ENCODE measurements at places on chromosomes 4 and X.

GRCh38 chr4:77765720-77766119 lies 53.4 kb downstream of the CNOT6L start:
- DNase-seq: no peak

DNA sequence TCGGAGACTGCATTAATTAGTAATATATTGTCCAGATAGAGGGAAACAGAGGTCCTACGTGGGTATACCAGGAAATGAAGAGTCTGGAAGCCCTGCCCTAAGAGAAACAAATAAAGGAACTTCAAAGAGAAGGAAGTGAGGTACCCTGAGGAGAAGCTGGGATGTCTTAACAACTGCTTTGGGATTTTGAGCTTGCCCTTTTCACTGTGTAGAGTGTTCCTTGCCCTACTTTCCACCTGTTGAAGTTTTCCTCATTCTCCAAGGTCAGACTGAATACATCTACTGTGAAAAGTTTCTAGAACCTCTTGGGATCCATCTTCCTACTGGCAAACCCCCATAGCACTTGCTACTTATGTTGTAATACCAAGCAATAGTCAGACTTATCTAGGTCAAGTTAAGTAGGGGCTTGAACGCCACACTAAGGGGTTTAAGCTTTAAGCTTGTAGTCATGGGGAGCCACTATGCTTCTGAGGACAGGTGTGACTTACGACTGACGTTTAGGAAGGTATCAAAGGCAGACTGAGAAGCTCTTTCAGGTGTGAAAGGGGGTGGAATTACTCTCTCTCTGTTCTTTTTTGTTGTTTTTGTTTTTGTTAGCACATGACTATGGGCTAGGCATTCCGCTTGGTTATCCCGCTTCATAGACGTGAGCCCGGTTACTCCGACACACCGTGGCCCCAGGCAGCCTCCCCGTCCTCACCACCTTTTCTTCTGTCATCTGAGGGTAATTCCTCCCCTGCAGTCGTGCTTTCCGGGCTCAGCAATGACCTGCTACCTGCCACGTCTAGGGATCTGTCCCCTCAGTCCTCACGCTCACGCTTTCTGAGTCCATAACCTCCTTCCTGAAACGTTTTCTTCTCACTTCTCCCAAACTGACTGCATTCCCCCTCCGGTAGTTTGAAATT lies 959 bp upstream of the REST start:
- peak; percentile 33 for DNase-seq

GRCh38 chr4:42492962-42493361 lies 95.7 kb downstream of the SHISA3 start:
- DNase-seq: no peak

GRCh38 chr4:180909279-180909678 lies 1333.9 kb upstream of the TENM3 start:
- DNase-seq: no peak

- no peak for DNase-seq
These were observed 97.3 kb downstream of the SHROOM4 start for GRCh38 chrX:50716706-50717105.

DNA sequence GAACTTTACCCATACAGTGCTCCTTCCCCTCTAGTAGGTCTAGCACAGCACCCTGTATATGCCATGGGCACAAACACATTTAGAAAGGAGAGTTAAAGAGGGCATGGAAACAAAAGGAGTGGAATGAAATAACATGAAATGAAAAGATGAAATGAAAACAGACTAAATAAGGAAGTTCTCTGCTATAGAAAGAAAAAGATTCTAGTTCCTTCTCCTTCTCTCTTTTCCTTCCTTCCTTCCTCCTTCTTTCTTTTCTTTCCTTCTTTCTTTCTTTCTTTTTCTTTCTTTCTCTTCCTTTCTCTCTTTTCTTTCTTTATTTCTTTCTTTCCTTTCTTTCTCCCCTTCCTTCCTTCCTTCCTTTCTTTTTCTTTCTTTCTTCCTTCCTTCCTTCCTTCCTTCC lies 2197.4 kb downstream of the PCDH7 start:
- no peak for DNase-seq

- DNase-seq: no peak
These were observed 215.0 kb downstream of the IL15 start for GRCh38 chr4:141851246-141851891.

- no peak for DNase-seq
These were observed 69.2 kb downstream of the BLTP1 start for GRCh38 chr4:122221322-122221721.

DNA sequence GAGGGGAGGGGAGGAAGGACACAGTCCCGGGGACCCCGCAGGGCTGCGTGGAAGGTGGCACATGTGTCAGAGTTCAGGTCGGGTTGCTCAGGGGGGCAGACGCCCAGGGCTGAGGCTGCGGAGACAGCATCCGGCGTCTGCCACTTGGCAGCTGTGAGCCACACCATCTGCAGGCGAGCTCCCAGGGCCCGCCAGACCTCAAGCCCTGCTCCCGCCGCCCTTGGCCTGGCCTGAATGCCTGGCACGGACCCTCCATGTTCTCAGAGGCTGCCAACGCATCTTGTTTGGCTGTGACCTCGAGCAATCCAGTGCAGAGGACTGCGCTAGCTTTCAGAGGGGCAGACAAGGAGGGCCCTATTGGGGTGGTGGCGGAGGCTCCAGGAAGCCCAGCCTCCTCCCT lies 5.1 kb downstream of the BGN start:
- no peak for DNase-seq

- no peak for DNase-seq
These were observed 61.8 kb upstream of the COX18 start for GRCh38 chr4:73131281-73131680.

- no peak for DNase-seq
These were observed 405.3 kb upstream of the EDA2R start for GRCh38 chrX:67044029-67044653.

DNA sequence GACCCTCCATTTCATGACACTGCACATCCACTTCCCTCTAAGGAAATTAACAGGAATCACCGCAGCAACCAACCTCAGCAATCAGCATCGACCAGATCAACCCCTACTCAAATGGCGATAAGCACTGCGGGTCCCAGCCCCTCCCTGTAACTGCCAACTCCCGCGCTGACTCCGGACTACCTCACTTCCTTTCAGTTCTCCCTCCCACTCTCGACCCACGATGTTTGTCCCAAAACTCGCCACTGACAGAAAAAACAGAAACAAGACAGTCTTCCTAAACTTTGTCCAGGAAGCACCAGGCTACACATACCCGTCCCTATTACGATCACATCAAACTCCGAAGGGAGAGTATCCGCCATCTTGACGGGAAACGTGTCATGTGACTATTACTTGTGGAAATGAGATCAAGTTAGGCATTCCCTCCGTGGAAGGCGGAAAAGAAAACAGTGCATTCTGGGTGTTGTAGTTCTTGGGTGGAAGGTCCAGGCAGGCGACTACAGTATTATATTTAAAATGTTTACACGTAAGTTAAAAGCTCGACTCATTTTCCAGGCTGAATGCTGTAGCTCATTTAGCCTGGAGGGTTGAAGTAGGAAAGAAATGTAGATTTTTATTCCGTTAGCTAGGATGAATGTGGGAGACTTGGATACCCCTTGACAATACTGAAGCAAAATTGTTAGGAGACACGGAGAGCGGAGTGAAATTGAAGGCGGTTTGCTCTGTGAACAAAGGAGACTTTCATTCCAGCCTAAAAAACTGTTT lies at the start of gene CHM:
CHM (minus strand) TSS at position 385 of the 762 bp plus-strand sequence; CDS start at position 359, 26 bp downstream.
- peak; percentile 84 for DNase-seq

GRCh38 chrX:29012867-29013266 lies 425.6 kb downstream of the IL1RAPL1 start:
- no peak for DNase-seq

- DNase-seq: no peak
These were observed 62.5 kb downstream of the PAQR3 start for GRCh38 chr4:78876568-78877320.

- DNase-seq: no peak
These were observed 12.4 kb downstream of the ZDHHC9 start for GRCh38 chrX:129831091-129831885.

DNA sequence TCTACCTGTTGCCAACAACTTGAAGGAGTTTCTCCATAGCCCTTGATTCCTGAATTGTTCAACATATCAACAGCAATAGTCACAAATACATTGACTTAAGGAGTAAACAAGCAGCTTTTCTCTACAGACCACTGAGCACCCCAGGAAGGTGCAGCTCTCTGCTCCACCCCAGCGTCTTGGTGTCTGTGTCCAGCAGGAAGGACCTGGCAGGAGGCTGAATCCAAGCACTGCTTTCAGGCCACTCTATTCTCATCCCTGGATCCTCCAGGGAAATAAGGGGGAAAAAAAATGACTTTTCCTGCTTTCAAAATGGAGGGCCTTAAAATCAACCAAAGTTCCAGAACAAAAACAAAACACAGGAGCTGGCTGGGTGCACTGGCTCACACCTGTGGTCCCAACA lies 160.3 kb upstream of the MAB21L2 start:
- no peak for DNase-seq

- no peak for DNase-seq
These were observed 98.6 kb upstream of the TTC29 start for GRCh38 chr4:147044241-147044640.

DNA sequence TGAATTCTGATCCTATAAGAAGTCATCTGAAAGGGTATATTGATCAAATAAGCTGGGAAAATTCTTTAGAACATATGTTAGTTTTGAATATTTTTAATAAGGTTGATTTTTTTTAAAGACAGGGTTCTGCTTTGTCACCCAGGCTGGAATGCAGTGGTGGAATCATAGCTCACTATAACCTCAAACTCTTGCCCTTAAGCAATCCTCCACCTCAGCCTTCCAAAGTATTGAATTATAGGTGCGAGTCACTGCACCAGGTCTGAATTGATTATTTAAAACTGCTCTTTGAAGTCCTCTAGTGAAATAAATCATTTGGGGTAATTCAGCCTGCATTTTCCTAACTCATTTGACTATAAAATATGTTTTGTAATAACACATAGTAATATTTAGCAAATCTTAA lies 812.3 kb downstream of the PDHA2 start:
- no peak for DNase-seq

DNA sequence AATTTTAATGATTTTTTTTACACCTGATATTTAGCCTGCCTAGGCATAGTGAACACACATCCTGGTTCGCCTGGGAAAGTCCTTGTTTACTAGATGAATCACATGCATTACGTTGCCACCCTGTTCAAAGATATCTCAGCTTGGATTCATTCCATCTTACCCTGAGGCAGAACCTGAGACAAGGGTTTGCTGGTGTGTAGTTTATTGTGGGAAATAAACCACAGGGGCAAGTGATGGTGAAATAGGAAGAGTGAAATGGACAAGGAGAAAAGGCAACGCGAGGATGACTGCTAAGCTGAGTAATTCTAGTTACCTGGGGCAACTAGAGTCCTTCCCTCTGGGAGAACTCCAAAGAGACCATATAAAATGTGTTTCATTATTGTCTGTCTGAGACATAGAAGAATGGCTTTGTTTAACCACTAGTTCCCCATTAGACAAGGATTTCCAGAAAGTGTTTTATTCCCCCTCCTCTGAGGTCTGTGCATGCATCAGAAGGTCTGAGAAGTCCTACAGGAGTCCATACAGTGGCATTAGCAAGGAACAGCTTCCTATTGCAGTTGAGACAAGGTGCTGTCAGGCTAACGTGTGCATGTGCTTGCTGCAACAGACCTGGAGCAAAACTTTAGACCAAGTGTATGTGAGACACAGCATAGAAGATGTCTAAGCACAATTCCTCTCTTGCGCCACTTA lies 797.3 kb upstream of the FRG1 start:
- no peak for DNase-seq

- no peak for DNase-seq
These were observed 809.0 kb upstream of the DIAPH2 start for GRCh38 chrX:95875661-95876060.

DNA sequence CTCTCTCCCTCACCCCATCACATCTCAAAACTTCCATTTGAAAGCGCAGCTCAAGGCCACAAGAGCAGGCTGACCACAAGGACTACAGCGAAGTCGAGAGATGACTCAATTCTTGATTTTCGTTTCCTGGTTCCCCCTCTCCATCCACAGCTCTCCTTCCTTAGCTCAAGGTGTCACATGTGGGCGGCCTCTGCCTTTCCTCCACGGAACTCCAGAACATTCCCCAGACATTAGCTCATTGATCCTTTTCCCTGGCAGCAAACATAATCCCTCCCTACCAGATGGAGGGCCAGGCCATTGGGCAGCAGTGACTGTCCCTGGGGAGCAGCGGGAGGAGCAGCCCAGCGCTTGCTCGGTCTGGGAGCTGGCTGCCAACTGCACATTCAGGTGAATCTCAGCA lies 56.3 kb downstream of the CCDC149 start:
- DNase-seq: no peak

GRCh38 chr4:182724414-182724813 lies 192.8 kb downstream of the DCTD start:
- no peak for DNase-seq

DNA sequence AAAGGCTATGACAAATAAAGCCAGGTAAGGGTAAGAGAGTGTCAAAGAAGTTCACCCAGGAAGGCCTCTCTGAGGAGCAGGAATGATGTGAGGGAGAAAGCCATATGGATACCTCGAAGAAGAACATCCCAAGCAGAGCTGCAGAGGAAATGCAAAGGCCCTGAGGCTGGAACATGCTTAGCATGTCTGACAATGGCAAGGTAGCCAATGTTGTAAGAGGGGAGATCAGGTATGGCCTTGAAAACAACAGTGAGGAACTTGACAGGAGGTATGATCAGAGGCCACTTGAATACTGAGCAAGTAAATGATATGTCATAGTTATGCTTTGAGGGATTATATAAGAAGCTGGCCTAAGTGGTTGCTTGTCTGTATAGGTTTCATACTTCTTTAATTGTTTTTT lies 3.8 kb downstream of the SCFD2 start:
- DNase-seq: no peak

DNA sequence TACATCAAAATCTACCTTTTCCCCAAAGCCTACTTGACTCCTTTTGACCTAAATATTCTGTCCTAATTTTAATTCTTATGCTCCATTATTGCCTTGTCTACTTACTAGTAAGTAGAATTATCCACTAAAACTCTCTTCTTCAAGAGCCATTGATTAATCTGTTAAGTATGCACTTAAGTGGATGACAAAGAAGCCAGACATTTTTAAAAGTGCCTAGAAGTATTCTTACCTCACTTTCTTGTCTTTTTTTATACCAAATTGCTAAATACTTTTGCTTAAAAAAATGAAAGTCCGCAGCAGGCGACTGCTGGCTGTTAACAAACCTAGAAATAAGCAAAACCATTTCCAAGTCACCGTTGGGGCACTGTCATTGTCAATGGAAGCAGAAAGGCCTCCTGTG lies 20.1 kb upstream of the FRMPD4 start:
- no peak for DNase-seq

DNA sequence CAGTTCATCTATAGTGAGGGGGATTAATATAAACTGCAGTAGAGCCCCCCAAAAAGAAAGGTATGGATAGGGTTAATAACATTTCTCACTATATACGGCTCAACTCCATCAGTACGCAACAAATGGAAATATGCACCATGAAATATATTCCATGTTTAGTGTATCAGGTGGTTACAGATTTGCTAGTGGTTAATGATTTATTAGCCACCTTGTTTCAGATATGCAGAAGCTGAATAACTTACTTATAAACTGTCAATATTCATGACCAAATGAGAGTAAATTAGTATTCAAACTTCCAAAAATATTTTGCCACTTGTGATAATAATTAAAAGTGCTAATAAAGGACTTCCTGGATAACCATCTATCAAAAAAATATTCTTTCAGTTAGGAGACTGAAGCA lies 14.8 kb downstream of the AMTN start:
- no peak for DNase-seq

- no peak for DNase-seq
These were observed 5.2 kb upstream of the TCEANC start for GRCh38 chrX:13647709-13648212.
